ENCODE measurements at places on chromosomes 16 and 17.
A peak's percentile ranks its signal among the peaks of the same experiment; 100 is the strongest.

DNA sequence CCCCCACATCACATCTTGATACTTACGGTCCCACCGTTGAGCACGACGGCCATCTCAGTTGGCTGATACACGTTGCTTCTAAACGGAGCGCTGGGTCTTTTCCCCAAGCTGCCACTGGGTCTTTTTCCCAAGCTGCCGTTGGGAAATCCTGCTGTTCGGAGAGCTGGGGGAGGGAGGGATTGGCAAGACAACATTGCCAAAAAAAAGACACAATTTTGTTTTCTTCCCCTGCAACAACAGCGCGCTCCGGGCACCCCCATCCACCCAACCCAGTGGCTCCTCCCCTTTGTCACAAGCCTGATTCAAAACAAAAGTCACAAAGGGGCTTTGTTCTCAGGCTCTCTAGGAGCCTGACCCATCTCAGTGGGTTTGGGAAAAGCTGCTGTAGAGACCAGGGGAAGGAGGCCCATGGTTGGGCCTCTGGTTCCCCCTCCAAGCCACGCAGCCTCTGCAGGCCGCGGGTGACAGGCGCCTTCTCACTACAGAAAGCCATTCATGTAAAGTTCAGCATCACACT lies 22.8 kb downstream of the GPRC5B start:
- no peak for DNase-seq

DNA sequence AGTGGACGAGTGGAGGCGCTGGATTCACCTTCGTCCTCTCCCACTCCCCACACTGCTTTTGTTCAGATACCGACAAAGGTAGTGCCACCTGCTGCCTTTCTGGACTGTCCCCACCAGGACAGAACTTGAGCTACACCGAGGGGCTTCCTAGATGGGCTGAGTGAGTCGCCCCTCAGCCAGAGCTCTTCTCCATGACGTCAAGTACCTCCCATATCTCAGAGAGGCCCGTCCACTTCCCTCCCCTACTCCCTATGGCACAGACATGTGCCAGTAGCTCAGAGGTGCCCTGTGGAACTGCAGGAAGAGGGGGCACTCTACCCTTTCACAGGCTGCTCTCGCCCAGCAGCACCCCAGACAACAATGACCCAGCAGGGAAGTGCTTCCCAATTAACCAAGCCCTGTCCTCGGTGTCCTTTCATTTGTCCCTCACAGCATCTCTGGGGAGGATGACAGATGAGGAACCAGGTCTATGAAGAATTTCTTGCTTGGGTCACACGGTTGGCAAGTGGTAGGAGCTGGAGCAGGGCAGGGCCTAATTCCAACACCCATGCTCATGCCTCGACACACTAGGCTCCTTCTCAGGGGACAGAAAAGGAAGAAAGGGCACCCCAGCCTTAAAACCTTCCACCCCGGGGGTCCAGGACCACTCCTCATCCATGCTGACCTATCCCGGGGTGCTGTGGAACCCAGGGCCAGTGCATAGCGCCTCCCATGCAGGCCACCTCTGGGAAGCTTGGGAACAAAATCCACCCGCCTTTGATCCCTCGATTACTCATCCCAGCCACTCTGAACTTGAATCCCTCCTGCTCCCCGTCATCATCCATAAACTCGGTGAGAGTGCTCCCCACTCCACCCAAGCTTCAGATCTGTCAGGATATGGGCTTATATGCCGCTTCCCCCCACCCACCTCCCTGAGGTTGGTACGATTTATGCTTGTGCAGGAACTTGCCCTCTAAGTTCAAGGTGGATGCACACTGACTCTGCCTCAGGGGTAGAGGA lies 51.7 kb downstream of the WNT3 start:
- no peak for DNase-seq

DNA sequence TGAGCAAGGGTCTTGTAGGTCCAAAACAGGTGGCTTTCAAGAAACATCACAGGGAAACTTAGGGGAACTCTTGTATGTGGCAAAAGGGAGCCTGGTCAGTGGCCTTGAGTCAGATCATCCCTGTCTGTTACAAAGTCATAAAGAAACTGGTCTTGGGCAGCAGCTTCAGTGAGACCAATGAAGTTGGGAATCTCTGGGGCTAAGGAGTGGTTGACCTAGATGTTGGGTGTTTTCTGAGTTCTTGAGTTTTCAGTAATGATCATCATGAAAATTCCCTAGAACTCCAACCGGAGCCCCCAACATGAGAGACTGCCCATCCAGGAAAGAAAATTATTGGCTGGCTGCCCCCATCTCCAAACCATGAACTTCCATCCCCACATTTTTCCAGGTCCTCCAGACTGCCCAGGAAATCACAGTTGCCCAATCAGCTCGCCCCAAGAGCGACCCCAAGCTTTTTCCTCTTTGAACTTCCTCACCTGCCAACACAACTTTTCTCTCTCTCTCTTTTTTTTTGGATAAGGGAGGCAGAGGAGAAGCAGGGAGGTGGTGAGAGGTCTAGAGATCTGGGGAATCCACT lies 3.9 kb downstream of the CCR7 start:
- no peak for DNase-seq

- peak; percentile 93 for DNase-seq
These were observed 7.9 kb downstream of the KDM6B start for GRCh38 chr17:7841915-7842379.

GRCh38 chr17:76137001-76137350 lies 4.1 kb downstream of the FOXJ1 start:
- no peak for DNase-seq

- no peak for DNase-seq
These were observed 1.9 kb upstream of the TRIM37 start for GRCh38 chr17:59108400-59109102.

GRCh38 chr17:76556765-76557367 lies 17.0 kb downstream of the PRCD start:
- peak; percentile 52 for DNase-seq
